Immature natural killer cell (primary cell): ENCODE measurements at places on chromosomes 12 and 14.

DNA sequence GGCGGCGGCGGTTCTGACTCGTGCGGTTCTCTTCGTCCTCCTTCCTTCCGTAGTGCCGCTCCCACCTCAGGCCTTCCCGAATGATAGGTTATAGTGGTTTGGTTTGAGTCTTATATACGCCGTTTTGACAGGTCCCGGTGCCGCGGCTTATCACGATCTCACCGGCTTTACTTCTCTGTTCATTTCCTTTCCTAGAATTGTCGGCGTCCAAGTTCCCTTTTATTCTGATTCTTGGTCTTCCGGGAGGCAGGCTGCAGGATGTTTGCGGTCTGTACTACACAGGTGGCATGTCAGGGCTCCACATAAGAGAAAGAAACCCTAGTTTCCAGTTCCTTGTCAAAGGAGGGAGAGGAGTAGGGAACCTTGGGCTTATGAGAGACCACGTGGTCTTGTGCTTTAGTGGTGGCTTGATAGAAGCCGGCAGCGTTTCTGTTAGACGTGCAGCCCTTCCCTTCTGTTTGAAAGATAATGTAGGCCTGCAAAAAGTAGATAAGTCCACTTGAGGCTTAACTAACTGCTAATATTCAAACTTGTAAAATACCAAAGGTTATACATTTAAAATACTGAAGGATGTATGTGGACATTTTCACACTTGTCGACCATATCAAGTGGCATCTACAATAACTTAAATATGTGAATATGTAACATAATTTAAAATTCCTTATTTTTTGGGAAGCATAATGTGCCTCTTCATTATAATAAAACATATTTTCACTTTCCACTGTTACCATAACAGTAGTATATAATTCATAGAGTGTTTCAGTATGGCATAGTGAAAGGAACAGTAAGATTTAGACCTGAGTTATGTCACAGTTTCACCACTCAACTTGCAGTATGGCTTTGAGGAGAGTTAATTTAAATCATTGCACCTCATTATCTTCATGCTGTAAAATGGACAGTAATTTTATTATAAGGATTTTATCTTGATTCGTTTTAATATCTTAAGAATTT, 804 bp downstream of the USP15 start:
- DNase-seq: peak; percentile 54

DNA sequence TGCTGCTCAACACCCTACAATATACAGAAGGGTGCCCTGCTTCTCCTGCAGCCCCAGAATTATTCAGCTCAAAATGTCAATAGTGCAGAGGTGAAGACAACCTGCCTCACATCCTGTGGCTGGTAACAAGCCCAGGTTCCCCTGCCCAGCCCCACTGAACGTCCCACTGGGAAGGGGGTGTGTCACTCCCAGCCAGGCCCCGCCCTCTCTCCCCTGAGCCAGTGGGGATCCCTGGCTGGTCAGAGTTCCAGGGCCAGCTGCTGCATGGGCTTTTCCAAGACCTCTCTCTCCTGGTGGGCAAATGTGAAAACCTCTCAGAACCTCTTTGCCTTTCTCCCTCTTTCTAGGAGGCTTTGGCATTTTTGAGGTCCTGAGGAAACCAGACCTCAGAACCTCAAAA, 13.7 kb upstream of the LHX5 start:
- DNase-seq: no peak

GRCh38 chr12:21675096-21675495, 17.5 kb upstream of the LDHB start:
- DNase-seq: no peak

GRCh38 chr12:107844312-107844921, 69.9 kb downstream of the ASCL4 start:
- no peak for DNase-seq

GRCh38 chr12:4303750-4304149, 17.3 kb upstream of the TIGAR start:
- no peak for DNase-seq

DNA sequence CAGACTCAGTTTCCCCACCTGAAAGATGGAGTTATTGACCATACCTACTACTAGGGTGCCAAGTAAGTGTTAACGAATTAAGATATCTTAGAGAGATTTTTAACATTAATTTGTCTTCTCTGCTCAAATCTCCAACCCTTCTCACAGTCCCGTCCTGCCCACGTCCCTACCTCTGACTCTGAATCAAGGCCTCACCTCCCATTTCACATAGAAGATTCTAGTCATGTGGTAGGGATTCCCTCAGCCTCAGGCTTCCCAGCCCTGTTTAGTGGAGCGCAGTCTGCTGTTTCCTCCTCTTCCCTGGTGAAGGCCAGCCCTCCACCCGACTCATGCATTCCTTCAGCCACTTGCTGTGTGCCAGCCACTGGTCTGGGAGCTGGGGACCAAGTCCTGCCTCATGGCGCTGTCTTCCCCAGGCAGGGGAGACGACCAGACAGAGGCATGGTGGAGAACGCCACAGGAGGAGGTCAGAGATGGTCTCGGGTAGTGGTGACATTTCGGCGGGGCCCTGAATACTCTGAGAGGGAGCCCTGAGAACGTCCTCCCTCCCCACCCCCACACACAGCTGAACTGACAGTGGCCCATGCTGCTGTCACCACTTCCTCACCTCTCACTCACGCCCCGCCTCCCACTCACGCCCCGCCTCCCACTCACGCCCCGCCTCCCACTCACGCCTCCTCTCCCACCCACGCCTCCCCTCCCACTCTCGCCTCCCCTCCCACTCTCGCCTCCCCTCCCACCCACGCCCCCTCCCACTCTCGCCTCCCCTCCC, 38.8 kb downstream of the TMEM63C start:
- no peak for DNase-seq

GRCh38 chr12:128745772-128746689, 77.7 kb downstream of the SLC15A4 start:
- peak; percentile 68 for DNase-seq

DNA sequence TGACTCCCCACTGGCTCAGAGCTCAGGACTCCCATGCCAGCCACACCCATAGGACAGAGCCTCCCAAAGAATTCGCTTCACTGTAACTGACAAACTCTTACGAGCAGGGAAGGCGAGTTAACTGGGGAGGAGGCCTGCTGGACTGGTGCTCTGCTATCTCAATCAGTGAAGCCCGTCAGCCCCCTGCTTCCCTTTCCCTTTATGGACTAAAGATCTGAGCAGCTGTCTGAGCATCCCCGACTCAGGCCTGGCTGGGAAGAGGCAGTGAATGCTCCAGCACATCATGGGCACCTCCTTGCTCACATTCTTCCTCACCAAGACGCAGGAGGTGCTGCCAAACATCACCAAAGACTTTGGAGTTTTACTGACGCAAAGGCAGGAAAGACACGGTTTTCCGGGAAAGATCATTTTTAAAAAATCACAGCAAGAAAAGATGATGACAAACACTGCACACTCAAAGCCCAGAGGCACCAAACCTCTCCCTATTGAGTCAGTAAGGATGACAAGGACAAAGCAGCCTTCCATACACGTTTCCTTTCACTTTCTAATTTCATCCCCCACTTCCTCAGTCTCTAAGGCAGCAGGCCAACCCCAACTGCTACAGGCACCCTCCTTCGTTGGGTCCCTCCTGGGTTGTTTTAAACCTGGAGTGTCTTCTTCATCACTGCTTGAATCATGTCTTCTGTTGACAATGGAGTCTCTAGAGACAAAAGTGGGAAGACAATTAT, 45.0 kb upstream of the P2RX7 start:
- no peak for DNase-seq

GRCh38 chr12:34219046-34219770, 196.9 kb downstream of the ALG10 start:
- DNase-seq: no peak

- DNase-seq: no peak
Observed at GRCh38 chr14:99062772-99063418, 209.1 kb downstream of the BCL11B start.

DNA sequence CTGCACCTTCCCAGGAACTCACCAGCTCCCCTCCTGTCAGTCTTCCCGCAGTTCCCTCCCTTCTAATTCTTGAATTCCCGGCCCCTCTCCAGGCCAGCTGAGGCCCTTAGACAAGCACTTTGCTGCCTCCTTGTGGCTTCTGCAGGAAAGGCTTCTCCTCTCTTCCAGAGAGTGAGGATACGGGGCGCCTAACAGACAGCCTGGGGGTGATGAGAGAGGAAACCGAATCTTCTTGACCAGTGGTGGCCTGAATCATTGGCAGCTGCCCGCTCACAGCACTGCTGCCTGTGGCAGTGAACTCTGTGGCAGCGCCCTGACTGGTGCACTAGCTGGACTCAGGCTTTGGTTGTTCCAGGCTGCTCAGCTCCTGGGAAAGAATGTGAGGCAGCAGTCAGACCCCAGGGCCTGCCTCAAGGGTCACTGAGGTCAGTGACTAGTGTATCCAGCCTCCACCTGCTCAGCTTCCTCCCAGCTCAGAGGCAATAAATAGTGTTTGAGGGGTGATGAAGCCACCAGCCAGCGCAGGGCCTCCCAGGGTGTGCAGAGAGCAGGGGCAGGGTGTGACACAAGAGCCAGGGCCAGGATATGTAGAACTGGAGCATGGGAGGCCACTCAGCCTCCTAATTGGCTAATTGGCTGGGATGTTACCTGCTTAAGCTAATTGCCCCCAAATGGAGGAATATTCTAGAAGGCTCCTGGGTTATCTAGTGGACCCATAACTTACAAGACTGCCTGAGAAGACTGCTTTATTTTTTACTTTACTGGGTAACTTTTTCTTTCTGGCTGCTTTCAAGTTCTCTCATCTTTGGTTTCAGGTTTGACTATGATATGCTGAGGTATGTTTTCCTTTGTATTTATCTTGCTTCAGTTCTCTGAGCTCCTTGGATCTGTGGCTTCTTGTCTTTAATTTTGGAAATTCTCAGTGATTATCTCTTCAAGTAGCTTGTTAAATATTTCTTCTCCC, 12.9 kb upstream of the MCRS1 start:
- peak; percentile 33 for DNase-seq

DNA sequence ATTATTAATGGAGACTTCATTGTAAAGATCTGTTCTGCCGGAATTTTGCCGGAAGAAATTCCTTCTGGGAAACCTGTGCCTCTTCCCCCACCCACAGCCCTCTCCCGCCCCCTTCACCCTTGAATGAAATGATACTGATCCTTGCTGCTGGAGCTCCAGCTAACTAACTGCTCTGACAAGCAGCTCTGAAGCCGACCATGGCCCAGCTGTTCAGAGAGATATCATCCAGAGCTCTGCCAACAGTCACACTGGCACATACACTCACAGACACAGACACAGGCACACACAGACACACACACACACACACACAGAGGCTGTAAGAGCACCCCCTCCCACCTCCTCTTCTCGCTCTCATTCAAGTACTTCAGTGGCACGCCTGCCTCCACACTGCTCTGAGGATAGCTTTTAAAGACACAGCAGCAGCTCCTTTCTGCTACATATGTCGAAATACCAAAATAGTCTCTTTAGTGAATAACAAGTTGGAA, 88.6 kb downstream of the R3HDM2 start:
- no peak for DNase-seq

GRCh38 chr12:80032946-80033345, 66.4 kb upstream of the OTOGL start:
- no peak for DNase-seq

DNA sequence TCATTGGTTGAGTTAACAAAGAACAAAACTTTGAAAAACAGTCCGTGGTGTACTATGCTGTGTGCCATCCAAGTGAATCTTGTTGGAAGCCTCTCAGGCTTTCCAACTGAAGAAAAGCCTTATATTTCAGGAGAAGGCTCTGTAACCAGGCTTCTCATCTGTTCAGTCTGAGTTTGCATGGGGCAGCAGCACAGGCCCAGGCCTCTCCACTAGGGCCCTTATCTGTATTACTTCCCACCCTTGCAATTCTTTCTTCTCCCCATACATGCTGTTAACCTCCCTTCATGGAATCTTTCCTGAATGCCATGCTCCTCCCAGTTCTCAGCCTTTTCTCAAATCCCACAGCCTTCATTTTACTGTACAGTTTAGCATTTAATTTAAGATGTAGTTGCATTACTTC, 28.3 kb downstream of the FRMD6 start:
- DNase-seq: no peak

DNA sequence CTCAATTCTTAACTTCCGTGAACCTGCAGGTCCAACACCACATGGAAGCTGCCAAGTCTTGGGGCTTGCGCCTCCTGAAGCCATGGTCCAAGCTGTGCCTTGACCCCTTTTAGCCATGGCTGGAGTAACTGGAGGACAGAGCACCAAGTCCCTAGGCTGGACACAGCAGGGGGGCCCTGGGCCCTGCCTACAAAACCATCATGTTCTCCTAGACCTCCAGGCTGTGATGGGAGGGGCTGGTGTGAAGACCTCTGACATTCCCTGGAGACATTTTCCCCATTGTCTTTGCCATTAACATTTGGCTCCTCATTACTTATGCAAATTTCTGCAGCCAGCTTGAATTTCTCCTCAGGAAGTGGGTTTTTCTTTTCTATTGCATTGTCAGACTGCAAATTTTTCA, 570.1 kb downstream of the FSCB start:
- DNase-seq: no peak

DNA sequence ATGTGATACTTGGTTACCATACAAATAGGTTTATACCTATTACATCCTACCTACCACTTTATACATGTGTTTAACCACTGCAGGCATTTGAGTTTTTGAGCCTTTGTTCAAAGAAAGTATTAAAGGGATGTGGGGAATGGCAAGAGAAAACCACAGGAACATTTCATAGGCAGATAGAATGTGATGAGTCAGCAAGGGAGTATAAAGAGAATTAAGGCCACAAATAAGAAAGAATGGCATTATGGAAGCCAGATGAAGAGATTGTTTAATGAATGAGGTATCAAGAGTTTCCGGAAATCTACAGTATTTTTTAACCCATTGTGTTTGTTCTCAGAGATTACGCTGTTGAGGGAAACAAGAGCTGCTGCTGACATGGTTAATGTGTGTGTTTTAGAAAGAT, 66.9 kb downstream of the METTL25 start:
- DNase-seq: no peak

DNA sequence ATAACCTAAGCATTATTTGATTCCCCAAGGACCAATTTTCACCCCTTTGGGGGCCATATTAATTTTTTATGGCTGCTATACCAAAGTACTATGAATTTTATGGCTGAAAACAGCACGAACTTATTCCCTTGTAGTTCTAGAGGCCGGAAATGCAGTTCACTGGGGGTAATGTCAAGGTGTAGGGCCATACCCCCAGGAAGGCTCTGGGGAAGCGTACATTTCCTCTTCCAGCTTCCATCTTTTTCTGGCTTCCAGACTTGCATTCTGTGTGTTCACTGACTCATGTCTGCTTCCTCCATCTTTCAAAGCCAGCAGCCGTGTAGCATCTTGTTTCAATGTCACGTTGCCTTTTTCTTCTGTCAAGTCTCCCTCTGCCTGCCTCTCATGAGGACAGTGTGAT, 133.5 kb downstream of the BICD1 start:
- DNase-seq: no peak

- DNase-seq: no peak
Observed at GRCh38 chr14:39265033-39265432, 31.3 kb downstream of the MIA2 start.
